ENCODE measurements at places on chromosomes 12 and 14.
A peak's percentile ranks its signal among the peaks of the same experiment; 100 is the strongest.

- no peak for DNase-seq
Measured at GRCh38 chr14:36226164-36226563, 49.6 kb upstream of the PTCSC3 start.

DNA sequence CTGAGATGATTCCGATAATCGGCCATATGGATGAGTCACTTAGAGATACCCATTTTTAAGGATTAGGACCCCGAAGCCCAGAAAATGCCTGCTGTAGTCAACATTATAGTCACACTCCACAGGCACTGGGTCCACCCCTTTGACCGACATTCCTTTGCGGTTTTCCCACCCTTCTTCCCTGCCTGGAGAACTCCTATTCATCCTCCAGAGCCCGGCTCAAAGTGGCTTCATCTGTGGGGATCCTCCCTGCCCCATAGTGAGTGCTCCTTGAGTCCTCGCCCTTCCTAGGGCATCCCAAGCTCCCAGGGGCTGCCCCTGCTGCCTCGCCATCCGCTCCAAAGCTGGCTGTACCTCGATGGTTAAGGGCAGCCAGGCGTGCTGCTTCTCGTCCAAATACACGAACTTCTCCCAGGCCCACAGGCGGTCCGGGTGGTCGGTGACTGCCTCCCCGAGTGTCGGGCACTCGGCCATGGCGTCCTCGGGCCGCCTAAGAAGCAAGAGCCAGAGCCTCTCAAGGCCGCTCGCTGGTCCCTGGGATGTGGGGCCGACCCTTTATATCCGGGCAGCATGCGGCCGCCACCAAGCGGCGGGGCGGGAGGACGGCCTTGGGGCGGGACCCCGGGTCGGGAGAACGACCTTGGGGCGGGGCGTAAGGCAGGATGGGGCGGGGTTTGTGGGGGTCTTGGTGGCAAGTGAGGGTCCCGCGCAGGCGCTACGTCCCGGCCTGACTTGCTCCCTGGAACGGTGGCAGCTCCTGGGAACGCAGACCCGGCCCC is at the start of gene TCL1A:
Gene TCL1A (minus strand): TSS at position 530 of the 776 bp plus-strand sequence. CDS start 59 bp downstream, at position 471.
- no peak for DNase-seq

- no peak for DNase-seq
Measured at GRCh38 chr12:127657036-127657435, 609.9 kb upstream of the TMEM132C start.

GRCh38 chr12:111405859-111406473 is at the start of gene SH2B3:
SH2B3 (plus strand) TSS chr12:111405923; CDS start chr12:111418146, 12,223 bp downstream.
- DNase-seq: no peak

DNA sequence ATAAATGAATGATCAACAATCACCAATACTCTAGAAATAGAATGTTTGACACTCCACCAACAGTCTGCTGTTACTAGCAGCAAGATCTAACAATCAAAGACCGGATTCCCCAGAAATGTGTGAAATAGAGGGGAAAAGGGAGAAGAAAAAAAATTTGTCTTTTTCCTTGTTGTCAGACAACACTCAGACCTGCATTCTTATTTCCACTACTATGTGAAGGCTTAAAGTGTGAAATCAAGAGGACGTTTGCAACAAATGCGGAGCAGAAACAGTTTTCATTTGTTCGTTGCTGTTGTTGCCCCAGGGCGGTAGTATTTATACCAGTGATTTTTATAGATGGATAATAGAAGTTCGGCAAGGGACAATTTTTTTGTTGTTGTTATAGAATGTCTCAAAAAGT is 9.2 kb downstream of the NKX2-1 start:
- DNase-seq: no peak

- DNase-seq: no peak
Measured at GRCh38 chr12:68416826-68417225, 84.7 kb upstream of the MDM1 start.

- DNase-seq: no peak
Measured at GRCh38 chr12:55823419-55823818, 5.6 kb downstream of the ORMDL2 start.

GRCh38 chr14:87430810-87431209 is 562.2 kb downstream of the GALC start:
- DNase-seq: no peak

- DNase-seq: no peak
Measured at GRCh38 chr12:122322501-122322900, 56.2 kb upstream of the VPS33A start.

- no peak for DNase-seq
Measured at GRCh38 chr14:22220427-22220826, 368.6 kb downstream of the DAD1 start.

DNA sequence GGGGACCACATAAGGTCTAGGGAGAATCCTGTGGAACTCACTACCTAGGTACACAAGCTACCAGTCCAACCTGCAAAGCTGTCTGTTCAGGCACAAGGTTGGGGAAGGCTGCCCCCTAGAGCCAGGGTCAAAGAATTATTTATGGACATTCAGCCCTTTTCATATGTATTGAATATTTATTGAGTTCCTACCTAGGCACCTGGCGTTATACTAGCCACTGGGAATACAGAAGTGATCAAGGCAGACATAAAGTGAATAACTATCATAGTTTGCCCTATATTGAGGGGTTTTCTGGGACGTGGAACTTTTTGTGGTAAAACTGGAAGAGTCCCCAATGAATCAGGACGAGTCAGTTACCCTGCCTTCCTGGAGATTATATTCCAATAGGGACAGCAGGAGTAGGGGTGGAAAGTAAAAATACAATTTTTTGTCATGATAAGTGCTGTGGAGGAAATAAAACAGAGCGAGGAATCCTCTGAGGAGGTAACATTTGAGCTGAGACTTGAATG is 5.8 kb upstream of the SLC48A1 start:
- DNase-seq: peak; percentile 60

GRCh38 chr14:97891515-97891914 is 1094.3 kb downstream of the VRK1 start:
- DNase-seq: no peak

- DNase-seq: no peak
Measured at GRCh38 chr14:59698793-59699192, 122.2 kb upstream of the CCDC175 start.

DNA sequence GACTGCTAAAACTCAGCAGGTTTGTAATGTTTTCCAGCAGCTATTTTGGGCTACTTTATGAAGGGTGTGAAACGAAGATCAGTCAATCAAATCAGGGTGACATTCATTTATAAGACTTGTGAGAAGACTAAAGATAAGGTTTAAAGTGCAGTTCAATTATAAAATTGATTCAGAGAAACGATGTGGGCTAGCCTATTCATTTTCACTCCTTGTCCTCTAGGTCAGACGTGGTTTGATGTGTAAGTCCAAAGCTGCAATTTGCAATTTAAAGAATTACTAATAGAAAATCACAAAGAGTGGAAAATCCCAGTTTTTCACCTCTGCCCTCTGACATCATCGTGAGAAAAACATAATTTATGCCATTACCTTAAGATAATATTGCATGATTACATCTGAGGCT is 243.5 kb upstream of the NOVA1 start:
- DNase-seq: no peak

GRCh38 chr14:51844081-51844881 is 16.1 kb upstream of the GNG2 start:
- no peak for DNase-seq

DNA sequence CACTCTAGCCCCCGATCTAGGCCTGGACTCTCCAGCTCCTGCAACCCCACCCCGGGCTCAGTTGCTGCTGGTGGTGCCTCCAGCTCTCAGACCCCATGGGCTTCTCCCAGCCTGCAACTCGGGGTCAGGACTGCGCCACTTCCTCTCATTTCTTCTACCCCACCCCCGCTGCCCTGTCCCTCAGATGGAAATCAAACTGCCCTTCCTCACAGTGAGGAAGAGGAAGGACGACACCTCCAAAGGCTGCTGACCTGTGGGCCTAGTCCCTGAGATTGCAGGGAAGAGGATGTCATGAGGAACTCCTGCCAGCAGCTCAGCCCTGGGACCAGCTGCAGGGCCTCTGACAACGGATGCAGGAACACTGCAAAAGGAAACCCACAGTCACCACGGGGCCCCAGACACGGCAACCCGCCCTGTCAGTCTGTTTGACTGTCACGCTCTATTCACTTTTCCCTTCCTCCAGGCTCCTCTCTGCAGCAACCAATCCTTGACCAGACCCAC is 29.3 kb upstream of the PNMA1 start:
- peak; percentile 57 for DNase-seq

DNA sequence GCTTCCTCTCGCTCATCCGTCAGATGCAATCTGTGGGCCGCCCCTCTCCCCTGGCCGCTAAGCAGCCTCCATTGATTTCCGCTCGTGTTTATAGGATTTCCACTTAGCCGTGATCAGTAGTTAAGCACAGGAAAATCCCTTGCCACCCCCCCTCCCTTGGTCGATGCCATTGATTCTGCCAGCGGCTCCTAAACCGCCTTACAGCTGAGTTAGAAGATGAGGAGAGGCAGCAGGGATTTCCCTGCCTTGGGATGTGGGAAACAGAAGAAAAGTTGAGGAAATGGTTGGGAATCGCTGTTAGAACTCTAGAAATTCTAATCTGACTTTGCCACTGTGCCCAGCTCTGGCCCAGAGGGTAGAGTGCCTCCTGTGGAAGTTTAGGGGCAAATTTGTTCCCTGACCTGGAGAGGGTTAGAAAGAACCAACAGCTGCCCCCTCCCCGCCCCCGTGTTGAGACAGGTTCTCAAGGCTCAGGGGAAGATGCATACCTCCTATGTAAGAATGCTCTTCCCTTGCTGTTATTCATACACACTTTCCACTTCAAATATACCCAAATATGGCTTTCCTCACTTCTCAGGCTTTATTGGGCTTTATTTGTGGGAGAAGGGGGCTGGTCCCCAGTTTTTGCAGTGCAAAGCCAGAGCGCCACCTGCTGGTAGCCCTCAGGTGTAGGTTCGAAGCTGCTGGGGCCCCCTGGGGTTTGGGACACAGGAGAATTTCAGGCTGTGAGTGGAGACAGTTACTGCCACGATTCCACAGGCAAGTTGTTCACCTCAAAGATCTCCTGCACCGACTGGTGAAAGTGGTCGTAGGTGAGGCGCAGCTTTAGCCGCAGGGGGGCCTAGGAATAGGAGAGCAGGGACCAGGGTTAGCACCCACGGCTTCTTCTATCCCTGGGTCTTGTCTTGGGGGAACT is 3.2 kb downstream of the THTPA start:
- peak; percentile 45 for DNase-seq

- no peak for DNase-seq
Measured at GRCh38 chr12:69431591-69432222, 38.5 kb upstream of the FRS2 start.

DNA sequence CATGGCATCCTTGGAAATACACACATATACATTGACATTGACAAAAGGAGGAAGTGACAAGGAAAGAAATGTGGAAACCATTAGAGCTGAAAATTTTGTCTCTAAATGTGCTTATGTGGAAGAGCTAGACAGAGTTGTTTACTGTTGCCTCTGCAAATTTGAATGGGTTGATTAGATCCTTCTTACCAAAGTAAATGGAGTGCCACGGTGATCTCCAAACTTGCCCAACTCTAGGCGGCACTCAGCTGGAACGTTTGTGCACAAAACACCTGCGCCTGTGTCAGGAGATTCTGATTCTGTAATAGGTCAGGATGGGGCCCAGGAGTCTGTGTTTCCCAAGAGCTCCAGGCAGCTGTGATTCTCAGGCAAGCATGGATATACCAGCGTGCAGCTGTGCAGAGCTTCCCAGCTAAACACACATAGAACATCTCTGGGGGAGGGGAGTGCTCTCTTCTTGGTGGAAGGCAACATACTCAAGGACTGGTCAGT is 77.8 kb upstream of the BDKRB2 start:
- DNase-seq: no peak

DNA sequence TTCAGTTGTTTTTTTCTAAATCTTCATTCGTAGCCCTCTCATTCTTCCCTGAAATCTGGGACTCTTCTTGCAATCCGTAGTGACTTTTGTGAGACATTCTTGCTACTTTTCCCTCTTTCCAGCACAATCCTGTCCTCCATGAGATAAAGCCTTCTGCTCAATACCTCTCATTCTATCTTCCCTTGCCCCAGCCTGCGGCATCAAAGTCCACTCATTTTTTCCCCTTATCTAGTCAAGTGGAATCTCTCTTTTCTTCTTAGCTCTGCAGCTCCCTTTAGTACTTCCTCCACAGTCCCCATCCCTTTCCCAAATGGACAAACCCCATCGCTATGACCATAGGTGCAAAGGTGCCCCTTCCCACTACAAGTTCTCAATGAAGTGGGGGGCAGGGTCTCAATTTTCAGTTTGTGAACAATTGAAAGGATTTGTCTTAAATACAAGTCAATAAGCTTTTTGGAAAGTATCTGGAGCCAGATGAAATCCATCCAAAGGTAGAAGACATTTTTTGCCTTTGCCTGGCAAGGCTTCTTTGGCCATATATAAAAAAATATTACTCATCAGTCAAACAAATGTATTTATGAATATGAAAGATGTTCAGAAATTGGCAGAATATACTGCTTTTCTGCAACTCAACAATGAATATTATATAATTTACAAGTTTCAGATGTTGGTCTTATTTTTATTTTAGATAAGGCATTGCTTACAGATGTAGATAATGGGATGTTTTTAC is 179.4 kb downstream of the SNAPC1 start:
- DNase-seq: no peak

All from stimulated activated CD8-positive, alpha-beta memory T cell treated with anti-CD3 and anti-CD28 coated beads, Interleukin-4, amount 100 ng/mL, for 24 hours (primary cell).